Stimulated activated CD8-positive, alpha-beta memory T cell treated with anti-CD3 and anti-CD28 coated beads, Interleukin-7, amount 100 ng/mL, for 1 hour (primary cell): ENCODE measurements at places on chromosomes 4 and X.

- DNase-seq, result no peak
These were observed 546.5 kb downstream of the KLHL13 start for GRCh38 chrX:117570160-117570559.

DNA sequence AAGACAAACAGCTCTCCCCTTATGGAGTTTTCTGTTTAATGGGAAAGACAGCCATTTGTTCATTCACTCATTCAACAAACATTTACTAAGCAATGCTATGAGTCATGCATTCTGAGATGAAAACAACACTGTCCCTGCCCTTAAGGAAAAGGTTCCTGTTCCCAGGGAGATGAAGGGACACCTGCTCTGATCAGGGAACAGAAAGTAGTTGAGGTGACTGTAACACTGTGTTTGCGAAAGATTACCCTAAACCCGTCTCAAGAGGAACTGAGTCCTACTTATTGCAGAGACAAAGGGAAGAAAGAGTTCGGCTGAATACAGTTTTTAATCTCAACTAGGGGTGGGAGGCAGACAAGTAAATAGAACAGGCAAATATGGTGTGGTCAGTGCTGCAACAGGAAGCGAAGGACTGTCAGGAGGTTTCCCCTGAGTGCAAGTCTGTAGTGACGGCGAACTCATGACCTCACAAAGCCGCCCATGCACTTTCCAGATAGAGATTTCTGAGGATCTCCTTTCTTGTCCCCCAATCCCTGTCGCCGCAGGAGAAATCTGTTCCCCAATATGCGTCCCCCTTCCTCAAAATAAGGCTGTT lies 712 bp downstream of the STX18 start:
- no peak for DNase-seq

- DNase-seq, result no peak
These were observed 49.8 kb downstream of the TECRL start for GRCh38 chr4:64359489-64359888.

- no peak for DNase-seq
These were observed 27.6 kb downstream of the ADGRG2 start for GRCh38 chrX:19094654-19095053.

- no peak for DNase-seq
These were observed at the start of gene BTC for GRCh38 chr4:74794382-74795010. Gene BTC (minus strand): TSS chr4:74794523. CDS start chr4:74794325, 198 bp downstream.

DNA sequence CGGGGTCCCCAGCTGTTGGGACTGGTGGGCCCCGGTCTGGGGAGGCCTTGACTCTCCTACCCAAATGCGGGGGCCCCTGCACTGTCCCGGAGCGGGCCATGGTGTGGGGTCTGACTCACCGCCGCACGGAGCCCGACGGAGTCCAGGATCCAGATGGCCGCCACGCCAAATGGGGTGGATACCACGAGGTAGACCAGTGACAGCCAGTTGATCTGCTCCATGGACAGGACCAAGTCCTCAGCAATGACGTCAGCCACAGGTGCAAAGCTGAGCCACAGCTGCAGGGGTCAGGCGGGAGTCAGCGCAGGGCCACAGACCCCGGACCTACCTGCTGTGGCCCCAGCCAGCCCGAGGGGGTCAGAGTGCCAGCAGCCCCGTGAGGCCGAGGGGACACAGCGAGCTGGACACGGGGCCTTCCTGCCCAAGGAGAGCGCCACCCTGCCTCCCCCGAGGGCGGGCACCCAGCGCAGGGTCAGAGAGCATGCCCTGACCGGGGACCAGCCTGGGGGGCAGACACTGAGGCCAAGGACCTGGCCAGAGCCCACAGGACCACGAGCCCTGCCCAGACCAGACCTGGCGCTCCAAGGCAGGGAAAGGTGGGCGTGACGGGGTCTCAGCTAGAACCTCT lies 2.4 kb downstream of the SLC49A3 start:
- DNase-seq, result no peak

GRCh38 chr4:100244347-100244746 lies 54.1 kb upstream of the DDIT4L start:
- no peak for DNase-seq

DNA sequence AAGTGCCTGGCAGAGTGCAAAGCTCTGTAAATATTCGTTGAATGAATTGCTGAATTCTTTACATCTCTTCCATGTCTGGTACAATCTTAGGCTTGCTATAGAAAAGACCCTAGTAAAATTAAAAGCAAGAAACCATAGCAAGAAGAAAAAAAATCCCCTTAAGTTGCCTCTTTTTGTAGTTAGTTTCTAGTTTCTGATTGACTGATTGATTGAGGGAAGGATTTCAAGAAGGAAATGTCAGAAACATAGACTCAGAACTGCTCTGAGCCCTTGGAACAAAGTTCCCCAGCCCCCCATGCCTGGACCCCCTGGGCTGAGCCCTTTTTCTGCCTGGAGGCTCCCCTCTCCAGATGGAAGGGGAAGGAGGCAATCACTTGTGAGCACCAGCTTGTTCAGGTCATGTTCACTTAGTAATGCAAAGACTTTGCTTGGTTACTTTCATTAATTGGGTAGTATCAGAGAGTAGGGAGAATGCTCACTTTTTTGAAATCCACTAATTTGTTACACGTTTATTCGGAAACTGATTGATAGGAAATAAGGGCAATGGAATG lies 35.6 kb downstream of the DAPP1 start:
- DNase-seq, result no peak

GRCh38 chrX:47218920-47219815 lies 687 bp downstream of the CDK16 start:
- DNase-seq, result no peak

DNA sequence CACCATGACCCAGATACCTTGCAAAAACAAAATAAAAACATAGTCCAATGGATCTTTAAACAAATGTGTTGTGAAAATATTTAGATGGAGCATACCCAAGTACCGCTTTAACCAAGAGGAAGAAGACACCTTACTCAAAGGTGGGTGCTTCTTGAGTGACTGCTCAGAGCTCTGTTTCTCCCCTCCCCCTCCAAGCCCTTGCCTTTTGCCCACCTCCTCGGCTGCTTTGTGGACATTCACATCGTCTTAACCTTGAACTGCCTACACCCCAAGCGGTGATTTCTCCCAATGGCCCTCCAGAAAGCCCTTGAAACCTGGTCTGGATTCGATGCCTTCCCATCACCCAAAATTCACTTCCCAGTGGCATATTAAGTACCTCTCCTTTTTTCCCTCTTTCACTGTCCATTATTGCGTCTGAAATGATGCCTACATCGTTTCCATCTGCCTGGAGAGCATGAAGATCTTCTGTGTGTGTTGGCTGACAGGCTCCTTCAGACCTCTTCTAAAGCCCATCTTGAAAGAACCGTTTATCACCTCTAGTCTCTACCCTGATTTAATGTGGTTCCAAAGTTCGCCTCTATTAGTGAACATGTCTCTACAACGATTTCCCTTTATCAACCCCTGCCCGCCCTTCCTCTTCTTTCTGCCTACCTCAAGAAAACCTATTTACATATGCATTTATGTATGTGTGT lies 968 bp downstream of the GPRIN3 start:
- no peak for DNase-seq

DNA sequence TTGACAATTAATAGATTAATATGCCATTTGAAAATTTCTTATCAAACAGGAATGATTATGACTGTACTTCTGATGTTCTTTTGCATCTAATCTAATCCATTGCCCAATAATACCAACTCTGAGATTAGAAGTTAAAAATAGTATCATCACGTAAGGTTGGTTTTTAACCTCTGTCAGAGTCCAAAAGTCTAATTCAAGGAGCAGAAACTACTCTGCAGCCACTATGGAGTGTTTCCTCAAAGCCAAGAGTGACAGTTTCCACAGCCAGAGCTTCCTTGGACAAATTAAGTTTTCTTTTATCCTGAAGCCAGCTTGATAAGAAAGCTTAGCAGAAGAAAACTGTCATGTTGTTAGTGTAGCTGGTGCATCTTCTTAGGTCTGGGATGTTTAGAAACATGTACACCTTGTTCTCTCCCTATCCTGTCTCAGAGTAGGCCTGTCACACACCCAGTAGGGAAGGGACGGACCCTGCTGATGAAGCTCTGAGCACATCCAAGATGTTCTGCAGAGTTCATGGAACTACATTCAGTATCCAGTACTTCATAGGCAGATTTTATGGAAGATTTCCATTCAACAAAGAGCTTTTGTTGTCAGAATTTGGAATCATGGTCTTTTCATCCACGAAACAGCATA lies 20.4 kb upstream of the PI4K2B start:
- no peak for DNase-seq

- DNase-seq, result no peak
These were observed 109.9 kb upstream of the BCOR start for GRCh38 chrX:40207626-40208025.

- peak; percentile 69 for DNase-seq
These were observed 1.5 kb downstream of the PIM2 start for GRCh38 chrX:48917139-48918001.

- DNase-seq, result peak; percentile 22
These were observed 50.3 kb upstream of the ENPP6 start for GRCh38 chr4:184267673-184268583.

- DNase-seq, result no peak
These were observed 61.9 kb upstream of the SLC25A43 start for GRCh38 chrX:119337201-119337600.

- DNase-seq, result no peak
These were observed 36.0 kb downstream of the INTU start for GRCh38 chr4:127668770-127669169.

GRCh38 chrX:96004386-96004785 lies 680.3 kb upstream of the DIAPH2 start:
- DNase-seq, result no peak

GRCh38 chr4:37644962-37645361 lies 41.2 kb downstream of the RELL1 start:
- no peak for DNase-seq

- DNase-seq, result no peak
These were observed 128.5 kb downstream of the SPRY1 start for GRCh38 chr4:123524958-123525628.

GRCh38 chrX:7993873-7994272 lies 66.7 kb upstream of the PNPLA4 start:
- no peak for DNase-seq

DNA sequence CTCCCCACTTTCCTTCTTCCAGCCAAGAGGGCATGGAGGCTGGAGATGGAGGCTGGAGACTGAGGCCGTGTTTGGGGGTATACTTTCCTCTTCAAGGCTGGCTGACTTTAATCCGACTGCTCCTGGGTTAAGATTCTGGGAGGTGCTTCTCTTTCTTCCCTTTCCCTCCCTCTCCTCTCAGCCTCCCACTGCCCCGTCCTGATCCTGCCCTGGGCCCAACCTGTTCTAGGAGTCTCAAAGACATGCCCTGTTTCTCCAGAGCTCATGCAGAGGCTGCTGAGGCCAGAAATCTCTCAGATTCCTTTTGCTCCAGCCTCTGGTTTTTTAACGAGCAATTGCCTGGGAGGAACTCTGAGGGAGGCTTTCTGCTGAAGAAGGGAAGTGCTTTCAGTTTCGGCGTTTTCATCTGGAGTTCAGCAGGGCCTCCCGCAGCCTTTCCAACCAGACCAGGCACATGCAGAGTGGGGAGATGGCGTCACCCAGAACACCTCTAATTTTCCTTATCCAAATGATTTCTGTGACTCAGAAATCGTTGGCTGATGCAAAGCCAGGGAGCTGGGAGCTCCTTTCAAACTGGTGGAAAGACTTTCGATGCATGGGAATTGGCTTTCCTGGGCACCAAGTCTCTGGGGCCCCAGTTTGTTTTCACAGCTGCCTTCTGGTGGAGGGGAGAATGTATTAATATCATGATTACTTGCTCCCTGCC lies 34.5 kb upstream of the FAM9C start:
- DNase-seq, result no peak

DNA sequence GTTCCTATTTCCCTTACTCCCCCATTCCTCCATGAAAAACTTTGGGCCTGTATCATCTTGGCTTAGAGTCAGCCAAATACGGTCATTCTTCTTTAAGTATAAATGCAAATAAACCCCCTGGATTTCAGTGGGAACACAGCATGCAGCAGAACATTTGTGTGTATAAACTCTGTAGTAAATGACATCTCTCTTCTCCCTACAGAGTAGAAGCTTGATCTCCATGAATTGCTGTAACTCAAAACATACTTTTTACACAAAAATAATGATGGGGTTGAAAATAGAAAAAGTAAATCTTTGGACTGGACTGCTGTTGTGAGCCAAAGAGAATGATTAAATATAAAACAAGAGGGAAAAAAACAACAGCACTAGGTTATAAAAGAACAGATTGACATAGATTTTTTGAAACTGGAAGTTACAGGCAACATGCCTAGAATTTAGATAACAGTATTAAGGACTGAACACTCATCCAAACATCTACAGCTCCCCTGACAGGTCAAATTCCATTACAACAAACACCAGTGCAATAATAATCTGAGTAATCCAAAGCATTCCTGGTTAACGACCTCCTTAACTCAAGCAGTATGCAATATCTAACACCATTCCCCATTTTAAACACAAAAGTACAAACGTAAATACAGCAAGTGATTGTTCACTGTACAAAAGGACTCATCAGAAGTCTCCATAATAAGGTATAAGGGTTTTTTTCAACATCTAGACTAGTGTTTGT lies 30.7 kb downstream of the TSPAN5 start:
- no peak for DNase-seq

DNA sequence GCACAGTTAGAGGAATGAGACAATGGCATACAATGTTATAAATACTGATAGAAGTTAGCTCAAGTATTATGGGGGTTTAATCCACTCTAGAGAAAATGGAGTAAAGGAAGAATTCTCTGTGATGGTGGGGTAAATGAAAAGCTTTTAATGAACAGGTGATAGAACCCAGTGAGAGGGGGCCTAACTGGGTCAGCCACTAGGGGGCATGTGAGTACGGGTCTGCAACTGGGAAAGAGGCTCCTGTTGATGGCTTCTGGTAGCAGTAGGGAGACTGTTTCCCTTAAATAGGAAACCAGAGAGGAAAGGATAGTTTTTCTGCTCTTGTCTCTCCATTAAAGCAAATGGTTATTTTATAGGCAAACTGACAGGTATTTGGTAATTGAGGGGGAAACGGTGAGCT lies 132.8 kb upstream of the GPR101 start:
- no peak for DNase-seq

DNA sequence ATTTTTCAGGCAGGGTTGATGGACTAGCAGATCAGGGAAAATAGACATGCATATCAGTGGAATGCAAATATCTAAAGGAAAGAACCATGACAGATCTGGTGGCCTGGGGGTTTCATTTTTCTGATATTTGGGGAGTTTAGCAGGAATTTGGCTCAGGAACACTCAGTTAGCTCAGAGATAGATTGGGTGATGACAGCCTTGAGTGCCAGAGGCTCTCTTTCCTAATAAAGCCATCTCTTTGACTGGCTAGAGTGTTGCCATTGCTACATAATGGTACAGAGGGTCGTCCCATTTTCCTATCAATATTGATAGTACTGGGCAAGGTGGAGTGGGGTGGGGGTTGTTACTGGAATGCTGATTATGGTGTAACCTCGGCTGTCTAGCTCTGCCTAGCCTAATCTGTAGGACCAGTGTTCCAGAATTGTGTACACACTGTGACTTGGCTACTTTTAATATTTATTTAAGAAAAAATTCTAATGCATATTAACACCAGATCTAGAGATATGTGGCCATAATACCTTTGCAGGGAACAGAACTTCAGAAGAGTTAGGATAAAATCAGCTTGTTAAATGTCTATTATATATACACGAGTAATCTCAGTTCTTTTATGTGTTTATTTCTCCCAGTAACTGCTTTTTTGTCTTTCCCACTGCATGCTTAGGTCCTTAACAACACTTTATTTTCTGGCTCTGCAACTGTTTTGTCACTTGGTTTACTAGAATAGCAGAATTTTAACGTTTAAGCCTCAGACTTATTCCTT lies 145.0 kb upstream of the SPOCK3 start:
- no peak for DNase-seq

GRCh38 chr4:123406872-123407271 lies 10.3 kb downstream of the SPRY1 start:
- DNase-seq, result no peak
